ENCODE measurements at places on chromosomes 7 and 10.

DNA sequence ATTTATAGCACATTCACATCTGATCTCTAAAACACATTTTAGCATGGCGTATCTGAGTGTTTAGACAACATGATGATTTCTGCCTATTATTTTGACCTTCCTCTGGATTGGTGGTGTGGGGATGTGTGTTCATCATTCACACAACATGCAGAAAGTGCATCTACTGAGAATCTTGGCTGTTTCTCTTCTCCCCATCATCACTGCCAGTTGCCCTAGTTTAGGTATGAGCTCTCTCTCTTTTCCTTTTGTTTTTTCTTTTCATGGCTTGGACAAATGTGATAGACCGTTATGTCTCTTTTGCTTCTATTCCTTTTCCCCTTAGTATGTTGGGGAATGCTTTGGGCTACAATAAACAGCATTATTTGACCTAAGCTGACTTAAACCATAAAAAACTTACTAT lies 239.2 kb upstream of the FZD8 start:
- no peak for DNase-seq

DNA sequence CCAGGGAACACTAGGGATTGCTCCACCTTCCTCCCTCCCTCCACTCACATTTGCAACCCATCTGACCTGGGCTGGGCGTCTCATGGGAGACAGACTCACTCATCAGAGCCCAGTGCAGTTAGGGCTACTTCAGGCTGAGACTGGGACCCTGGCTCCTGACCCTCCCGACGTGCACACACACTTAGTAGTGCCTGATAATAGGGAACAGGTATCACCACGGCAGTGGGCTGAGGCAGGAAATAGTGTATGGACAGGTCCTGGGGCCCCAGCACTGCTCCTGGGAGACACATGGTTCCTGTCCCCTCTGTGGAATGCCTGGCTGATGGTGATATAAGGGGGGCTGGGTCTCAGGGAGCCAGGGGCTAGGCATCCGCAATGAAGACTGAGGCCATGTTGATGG lies 14.3 kb downstream of the AQP1 start:
- DNase-seq: no peak

- DNase-seq: no peak
Observed at GRCh38 chr10:132943058-132943790, 854 bp upstream of the CFAP46 start.

GRCh38 chr7:33457039-33457438 lies 327.7 kb downstream of the BBS9 start:
- no peak for DNase-seq

DNA sequence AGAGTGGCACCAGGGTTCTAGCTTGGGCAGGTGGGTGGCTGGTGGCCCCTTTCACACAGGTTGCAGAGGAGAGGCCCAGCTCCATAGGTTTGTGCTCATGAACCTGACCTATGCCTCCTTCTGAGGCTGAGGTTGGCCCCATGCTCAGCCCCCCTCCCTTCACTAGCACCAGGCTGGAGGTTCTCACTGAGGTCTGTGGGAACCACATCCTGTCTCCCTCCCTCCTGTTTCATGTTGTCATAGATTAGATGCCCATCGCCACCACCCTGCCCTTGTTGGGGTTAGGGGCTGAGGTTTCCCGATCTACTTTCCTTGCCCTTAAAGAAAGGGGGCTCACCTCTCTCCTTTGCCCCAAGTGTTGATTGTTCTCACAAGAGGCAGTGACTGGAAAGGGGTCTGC lies 14.7 kb downstream of the NEUROG3 start:
- no peak for DNase-seq

DNA sequence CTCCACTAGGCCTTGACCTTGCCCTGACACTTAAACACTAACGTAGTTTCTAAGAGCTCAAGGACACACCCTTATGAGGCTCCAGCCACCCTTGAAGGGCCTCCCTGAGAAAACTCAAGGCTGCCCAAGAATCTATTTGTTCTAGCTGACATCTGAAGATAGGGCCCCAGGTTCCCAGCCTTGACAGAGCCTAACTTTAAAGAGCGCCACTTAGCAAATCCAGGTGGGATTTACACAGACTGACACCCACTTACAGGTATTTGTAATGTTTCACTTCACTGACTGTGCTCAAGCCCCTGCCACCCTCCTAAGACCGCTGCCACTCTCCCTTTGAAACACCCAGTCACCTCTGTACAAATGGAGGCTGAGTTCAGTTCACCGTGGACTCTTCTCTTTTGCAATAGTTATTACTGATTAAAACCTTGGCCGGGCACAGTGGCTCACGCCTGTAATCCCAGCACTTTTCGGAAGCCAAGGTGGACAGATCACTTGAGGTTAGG lies 90.4 kb downstream of the SVOPL start:
- no peak for DNase-seq
